ENCODE measurements at places on chromosomes 2 and 18.

DNA sequence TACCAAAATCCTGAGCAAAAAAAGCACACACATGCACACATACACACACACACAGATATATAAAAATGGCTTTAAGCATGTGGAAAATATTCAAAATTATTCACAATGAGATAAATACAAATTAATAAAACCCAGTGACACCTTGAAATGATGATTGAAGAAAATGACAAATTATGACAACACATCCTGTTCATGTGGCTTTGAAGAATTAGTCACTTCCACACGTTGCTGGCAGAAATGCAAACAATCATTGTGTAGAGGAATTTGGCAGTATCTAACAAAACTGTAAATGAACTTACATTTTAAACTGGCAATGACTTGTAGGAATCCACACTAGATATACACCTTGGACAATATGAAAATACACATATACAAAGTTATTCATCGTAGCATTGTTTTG is 95.8 kb upstream of the RGPD4 start:
- no peak for DNase-seq

DNA sequence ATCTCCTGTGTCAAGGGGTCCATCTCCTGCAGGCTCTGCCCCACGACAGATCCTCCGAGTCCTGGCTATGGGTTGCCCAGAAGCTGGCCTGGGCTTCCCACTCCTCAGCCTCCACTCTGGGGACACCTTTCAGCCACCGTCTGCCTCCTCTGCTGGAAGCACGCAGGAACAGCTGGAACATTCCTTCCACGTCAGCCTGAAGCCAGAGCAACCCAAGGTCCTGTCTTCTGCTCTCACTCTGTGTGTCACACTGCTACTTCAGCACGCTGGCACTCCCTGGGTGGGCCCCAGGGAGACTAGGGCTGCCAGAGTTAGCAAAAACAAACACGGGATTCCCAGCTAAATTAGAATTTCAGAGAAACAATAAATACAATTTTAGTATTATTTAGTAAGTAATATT is 148.8 kb downstream of the HRH4 start:
- no peak for DNase-seq

DNA sequence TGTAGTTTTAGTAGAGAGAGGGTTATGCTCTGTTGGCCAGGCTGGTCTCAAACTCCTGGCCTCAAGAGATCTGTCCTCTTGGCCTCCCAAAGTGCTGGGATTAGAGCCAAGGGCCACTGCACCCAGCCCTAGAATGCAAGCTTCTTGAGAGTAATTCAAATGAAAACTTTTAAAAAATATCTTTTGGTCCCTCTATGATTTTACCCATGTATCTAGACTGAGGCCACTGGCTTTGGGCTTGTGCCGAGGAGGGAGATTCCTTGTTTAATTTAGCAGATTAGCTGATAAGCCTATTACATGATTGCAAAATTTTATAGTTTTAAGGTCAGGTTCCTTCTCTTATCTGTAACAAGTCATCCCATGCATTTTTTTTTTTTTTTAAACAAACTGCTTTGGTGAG is 59.5 kb upstream of the CCDC195 start:
- DNase-seq, result no peak

- no peak for DNase-seq
These were observed 98.6 kb downstream of the RAB3GAP1 start for GRCh38 chr2:135150725-135151124.

DNA sequence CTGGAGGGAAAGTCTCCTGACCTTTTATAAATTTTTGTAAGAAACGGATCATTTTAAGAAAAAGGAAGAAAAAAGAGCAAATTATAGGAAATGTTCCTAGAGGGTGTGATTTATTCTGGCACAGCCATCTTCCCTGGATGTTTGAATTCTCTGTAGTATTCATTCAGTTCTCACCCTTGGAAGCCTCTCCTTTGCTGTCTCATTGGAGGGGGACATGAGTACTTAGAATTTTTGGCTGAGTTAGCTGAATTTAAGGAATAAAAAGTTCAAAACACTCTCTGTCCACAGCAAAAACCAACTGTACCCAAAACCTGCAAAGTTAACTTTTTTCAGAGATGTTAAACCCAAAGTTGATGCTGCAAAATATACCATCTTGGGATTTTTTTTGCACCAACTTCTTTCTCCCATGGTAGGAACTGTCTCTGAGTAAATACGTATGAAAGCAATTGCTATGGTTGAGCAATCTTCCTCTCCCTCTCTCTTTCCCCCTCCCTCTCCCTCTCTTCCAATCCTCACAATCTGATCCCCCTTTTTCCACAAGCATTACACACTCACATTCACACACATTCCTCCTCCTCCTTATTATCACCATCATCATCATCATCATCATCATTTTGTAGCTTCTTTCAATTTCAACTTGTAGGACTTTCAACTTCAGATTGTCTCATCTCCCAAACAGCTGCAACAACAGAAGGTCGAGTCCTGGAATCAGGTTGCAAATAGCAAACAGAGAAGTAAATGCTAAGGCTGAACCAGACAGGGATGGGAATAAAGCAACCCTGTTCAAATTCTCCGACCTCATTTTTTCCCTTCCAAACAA is 183.7 kb downstream of the GFPT1 start:
- DNase-seq, result no peak

DNA sequence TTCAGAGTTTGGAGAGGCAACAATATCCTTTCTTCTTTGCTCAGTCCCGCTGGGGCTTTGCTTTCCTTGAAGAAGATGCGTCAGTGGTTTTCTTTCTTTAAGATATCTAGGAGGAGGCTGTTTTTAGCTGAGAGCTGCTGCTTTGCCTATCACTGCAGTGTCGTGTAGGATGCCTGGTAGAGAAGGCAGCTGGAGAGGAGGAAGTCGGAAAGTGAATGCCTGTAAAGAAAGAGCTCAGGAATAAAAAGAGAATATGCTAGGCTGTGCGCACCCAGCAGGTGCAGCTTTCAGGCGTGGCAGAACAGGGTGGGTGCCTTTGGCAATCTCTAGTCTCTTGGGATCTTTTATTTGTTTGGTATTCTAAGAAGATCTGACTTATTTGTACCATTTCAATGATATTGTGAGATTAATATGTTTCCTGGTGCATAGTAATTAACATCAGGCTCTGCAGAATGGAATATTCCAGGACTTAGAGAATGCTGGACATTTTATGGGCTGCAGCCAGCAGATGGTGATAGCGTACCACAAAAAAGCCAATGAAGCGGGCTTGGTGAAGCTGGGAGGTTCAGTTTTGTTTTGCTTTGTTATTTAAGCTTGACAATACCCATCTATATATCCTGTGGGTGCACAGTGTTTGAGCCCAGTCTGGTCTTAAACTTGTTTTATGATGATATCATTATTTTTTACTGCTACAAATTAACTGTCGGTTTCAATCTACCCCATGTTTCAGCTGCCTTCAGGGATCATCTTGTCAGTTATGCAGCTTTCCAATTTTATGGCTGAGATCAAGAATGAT is 34.9 kb downstream of the CAVIN2 start:
- peak; percentile 59 for DNase-seq

- peak; percentile 39 for DNase-seq
These were observed 1.0 kb downstream of the ZDBF2 start for GRCh38 chr2:206275312-206276055.

GRCh38 chr2:36963106-36963505 is 3.2 kb downstream of the STRN start:
- no peak for DNase-seq

- DNase-seq, result no peak
These were observed 149.6 kb upstream of the CWC22 start for GRCh38 chr2:180156651-180157050.

DNA sequence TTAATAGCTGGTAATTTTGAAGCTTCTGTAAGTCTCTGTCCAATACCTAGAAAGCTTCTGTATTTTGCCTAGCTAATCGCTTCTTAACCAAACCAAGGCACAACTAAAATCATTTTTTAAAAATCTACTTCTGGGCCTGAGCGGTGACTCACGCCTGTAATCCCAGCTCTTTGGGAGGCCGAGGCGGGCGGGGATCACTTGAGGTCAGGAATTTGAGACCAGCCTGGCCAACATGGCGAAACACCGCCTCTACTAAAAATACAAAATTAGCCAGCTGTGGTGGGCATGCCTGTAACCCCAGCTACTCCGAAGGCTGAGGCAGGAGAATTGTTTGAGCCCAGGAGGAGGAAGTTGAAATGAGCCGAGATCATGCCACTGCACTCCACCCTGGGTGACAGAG is 148.6 kb upstream of the FIGN start:
- no peak for DNase-seq

DNA sequence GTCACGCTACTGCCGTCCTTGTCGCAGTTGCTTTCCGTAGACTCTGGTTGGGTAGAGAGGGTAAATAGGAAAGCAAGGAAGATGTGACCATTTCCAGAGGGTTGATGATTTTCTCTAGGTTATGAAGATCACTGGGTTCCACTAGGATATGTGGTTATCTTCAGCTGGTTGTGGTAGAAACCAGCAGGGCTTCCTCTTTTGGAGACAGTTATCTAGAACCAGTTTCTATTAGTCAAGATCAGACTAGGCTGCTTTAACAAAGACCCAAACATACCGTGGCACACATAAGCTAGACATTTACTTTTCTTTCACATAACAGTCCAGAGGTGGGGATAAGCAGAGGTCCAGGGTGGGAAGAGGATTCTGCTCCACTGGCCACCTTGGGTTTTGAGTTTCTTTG is 59.6 kb downstream of the FASTKD2 start:
- no peak for DNase-seq

DNA sequence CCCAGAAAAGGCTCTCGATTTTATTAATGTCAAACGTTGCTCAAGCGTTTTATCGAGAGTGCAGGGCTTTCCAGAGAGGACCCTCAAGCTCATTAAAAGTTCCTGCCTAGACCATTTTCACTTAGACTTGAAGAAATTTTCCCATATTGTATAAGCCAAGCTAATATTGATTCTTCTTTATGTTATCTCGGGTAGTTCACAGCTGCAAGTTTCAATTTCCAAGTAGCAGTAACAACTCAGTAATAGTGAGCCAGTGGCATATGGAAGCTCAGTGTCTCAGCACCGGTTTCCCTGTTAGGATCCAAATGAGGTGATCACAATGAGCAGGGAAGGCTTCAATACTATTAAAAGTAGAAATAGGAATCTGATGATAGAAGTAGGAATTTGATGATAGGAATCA is 274.5 kb downstream of the TMX3 start:
- DNase-seq, result no peak

GRCh38 chr2:101873543-101873942 is 118.2 kb upstream of the IL1R2 start:
- no peak for DNase-seq

DNA sequence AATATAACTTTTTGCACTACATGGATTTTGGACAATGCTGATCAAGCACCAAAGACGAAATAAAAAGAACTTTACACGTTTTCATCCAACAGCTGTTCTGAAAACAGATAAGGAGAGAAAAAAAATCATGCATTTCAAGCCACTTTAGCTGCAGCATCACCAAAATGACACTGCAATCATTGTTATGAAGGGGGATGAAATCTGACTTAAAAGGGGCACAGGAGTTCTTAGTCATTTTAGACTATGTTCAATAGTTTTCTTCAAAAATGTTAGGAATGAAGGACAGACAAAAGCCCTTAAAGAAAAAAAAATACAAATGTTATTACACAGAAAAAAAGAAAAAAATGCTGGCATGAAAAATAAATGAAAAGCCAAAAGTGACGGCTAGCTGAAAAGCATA is 71.2 kb downstream of the CUL3 start:
- DNase-seq, result no peak

- no peak for DNase-seq
These were observed 15.0 kb upstream of the TRAF3IP1 start for GRCh38 chr2:238305092-238305862.

- no peak for DNase-seq
These were observed 149.5 kb downstream of the CCBE1 start for GRCh38 chr18:59547581-59548182.

DNA sequence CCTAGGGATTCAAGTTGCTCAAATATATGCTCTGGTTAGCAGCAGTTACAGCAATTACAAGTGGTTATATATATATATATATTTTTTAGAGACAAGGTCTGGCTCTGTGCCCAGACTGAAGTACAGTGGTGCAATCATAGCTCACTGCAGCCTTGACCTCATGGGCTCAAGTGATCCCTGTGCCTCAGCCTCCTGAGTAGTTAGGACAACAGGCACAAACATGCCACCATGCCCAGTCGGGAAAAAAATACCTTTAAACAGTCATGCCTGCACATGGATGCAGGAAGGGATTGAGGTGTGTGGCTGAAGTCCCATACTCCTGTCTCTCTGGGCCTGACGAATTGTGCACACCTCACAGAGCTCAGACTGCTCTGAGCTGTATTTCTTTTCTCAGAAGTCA is 19.6 kb upstream of the DNAH7 start:
- DNase-seq, result no peak

GRCh38 chr18:53639687-53640086 is 584.8 kb downstream of the MBD2 start:
- no peak for DNase-seq

GRCh38 chr2:169761251-169761969 is 27.8 kb downstream of the KLHL23 start:
- no peak for DNase-seq

DNA sequence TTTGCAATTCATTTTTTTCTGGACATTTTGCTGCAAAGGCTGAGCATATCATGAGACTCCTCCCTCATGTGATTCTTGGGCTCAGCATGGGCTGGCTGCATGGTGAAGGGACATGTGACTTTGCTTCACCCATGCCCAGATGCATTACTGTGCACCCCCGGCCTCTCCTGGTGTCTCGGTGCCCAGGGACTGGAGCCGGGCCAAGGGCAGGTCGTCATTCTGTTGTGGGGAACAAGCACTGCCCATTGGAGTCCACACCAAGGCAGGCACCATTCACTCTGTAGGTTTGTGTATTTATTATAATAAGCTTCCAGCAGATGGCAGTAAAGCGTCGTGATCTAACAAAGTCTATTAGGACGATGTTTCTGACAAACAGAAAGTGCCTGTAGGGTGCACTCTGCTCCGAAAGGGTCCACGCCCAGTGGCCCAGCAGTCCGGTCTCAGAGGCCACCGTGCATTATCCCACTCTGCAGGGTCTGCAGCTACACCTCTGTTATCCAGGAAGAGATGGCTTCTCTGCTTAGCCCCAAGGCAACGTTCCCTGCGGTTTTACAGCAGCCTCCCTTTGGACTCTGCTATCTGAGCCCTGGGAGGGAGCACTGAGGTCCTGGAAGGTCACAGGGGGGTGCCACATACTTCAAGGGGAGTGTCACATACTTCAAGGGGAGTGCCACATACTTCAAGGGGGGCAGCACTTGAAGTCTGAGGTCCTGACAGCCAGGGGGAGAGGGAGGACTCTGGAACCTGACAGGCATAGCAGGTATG is 219.6 kb downstream of the TSN start:
- peak; percentile 66 for DNase-seq

Data from NCI-H1105 treated with DMSO at 0.1 percent for 48 hours (cell line).